ENCODE measurements at places on chromosomes 4 and X.
A peak's percentile ranks its signal among the peaks of the same experiment; 100 is the strongest.

GRCh38 chr4:92265021-92265420 is 38.7 kb upstream of the GRID2 start:
- DNase-seq, result no peak

- DNase-seq, result peak; percentile 17
Measured at GRCh38 chr4:144547678-144548298, 98.2 kb upstream of the HHIP start.

- no peak for DNase-seq
Measured at GRCh38 chr4:151144329-151145072, 45.1 kb downstream of the RPS3A start.

- DNase-seq, result peak; percentile 58
Measured at GRCh38 chrX:32408389-32408788, 803.0 kb downstream of the DMD start.

GRCh38 chrX:134846042-134846441 is 144.7 kb upstream of the SMIM10 start:
- DNase-seq, result no peak

DNA sequence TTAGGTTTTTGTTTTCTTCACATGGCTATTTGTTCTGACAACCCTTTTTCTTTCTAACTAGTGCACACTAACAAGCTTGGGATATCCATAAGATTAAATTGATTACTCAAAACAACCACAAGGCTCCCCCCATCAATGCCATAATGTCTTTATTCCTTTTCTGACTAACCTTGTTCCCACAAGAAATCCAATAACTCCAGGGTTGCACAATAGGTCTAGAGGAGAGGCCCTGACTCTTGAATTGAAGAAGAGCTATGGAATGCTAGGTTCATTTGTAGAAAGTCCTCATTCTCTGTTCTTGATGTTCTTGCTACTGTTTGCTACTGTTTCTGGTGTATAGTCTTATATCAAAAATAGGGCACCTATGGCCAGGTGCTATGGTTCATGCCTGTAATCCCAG is 71.0 kb downstream of the PRRG1 start:
- DNase-seq, result no peak

GRCh38 chr4:76993787-76994641 is 44.5 kb downstream of the SEPTIN11 start:
- DNase-seq, result no peak

DNA sequence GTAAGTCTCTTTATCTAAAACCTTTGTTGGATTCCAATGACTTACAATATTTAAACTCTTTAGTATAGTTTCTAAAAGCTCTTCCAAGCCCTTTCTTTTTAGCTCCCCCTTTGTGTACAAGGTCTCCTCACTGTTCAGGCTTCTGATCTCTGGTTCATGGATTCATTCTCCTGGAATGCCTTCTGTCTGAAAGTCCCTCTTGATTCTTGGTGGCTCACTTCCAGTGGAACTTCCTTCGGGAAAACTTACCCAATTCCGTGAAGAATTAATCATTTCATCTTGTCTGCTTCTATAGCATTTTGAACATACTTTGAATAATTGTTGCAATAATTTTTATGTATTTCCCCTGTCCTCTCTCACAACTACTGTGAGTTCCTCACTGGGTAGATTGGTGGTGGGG is 3.6 kb downstream of the ARHGAP24 start:
- DNase-seq, result no peak

GRCh38 chr4:33386764-33387163 is 2666.6 kb downstream of the PCDH7 start:
- peak; percentile 32 for DNase-seq

DNA sequence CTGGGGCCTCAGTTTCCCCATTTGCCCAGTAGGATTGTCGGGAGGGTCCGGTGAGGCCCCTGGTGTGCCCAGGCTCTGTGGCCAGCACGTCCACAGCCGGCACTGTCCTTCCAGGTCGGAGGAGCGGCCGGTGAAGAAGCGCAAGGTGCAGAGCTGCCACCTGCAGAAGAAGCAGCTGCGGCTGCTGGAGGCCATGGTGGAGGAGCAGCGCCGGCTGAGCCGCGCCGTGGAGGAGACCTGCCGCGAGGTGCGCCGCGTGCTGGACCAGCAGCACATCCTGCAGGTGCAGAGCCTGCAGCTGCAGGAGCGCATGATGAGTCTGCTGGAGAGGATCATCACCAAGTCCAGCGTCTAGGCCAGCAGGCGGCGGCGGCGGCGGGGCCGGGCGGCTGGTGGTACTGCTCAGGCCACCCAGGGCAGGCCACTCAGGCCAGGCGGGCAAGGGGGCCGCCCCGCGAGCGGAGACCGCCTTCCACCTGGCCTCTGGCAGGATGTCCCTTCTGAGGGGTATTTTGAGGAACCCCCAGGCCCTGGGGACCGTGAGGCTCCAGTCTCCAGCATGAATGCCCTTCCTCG is 6.7 kb downstream of the MSANTD1 start:
- DNase-seq, result no peak

DNA sequence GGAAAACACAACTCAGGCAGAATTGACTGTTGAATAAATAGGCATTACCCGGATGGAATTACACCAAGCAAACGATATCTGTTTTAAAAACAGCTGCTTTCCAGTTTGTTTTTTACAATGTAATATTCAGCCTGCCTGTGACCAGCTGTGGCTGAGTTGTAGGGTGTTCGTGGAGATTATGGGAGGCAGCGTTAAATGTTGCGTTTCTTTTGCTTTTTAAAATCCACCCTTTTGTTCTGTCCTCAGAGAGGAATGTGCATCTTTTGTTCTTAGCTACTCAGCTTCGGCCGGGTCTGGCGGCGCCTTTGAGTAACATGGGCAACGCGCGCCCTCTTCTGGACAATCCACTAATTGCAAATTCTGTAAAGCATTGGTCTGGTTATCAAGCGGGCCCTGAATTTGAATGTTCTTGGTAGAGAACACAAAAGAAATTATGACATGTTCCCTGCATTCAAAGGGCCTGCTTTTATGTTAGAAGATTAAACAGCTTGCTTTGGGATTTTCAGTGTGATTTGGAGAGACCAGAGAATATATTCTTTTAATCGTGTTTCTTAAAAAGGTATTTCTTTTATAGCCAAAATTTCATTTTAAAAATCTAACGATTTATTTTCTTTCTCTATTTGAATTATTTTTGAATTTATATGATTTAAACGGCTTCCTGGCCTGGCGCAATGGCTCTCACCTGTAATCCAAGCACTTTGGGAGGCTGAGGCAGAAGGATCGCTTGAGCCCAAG is 76.3 kb upstream of the TRIM2 start:
- DNase-seq, result peak; percentile 96
